ENCODE measurements at places on chromosomes 3 and 15.

DNA sequence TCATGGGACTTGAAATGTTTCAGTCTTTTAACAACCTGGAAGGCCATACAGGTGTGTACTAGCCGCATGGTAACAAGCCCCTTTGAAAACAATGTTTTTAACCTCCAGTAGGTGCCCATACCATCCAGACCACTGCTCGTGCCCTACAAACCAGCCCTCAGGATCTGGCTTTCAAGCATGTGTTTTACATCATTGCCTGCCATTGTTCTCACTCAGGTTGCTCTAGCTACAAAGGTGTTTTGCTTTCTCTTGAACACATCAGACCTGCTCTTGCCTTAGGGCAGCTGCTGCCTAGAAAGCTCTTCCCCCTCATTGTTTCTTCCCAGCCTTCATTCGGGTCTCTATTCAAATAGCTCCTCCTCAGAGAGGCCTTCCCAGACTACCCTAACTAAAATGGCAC, 32.3 kb upstream of the MAP3K13 start:
- DNase-seq: no peak

DNA sequence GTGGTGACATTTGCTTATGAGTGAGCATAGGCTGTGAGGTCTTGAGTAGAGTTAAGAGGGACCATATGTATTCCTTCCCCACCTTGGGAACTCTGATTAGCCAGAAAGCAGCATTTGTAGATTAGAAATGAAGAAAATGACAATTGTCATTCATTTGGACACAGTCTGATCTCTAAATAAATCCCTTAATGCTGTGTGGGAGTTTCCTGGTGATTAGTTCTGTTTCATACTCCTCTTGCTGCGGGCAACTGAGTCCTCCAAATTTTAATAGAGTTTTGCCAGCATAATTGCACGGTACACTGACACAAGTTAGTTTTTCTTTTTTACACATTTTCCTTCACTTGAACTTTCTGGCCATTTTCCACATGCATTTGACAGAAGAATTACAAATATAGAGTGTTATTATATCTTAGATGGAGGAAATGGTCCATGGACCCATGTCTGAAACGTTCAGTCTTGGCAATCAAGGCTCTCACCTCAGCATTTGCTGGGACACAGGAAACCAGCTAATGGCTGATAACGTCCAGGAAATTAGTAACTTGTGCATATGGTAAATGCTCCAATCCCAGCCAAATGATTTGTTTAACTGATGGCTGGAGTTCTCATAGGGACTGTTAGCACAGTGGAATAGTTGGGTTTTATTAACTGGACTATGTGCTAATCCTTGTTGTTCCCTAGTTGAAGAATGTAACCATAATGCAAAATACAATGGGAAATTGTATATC, 321.2 kb downstream of the RBMS3 start:
- DNase-seq: no peak

DNA sequence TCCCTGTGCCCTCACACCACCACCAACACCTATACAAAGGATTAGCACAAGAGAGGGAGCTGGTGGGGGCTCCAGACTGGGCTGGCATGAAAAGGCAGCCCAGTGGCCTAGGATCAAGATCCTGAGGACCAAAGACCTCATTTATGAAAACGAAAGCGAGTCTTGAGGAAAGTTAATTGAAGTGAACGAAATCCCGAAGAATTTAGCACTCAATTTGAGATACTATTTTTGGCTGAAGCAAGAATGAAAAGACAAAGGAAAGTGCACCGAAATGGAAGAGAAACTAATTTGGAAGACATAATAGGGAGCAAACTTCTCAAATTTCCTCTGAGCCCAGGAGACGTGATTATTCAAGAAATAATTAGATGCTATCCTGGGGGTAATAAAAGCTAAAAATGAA, 68.7 kb upstream of the SLC6A11 start:
- no peak for DNase-seq

GRCh38 chr3:194120789-194121770, 14.9 kb upstream of the HES1 start:
- DNase-seq: no peak

- no peak for DNase-seq
Observed at GRCh38 chr15:92663250-92663951, 7.8 kb upstream of the FAM174B start.

- DNase-seq: no peak
Observed at GRCh38 chr3:40336101-40336500, 26.6 kb downstream of the EIF1B start.

GRCh38 chr3:155664925-155665695, 79.8 kb downstream of the PLCH1 start:
- DNase-seq: no peak

DNA sequence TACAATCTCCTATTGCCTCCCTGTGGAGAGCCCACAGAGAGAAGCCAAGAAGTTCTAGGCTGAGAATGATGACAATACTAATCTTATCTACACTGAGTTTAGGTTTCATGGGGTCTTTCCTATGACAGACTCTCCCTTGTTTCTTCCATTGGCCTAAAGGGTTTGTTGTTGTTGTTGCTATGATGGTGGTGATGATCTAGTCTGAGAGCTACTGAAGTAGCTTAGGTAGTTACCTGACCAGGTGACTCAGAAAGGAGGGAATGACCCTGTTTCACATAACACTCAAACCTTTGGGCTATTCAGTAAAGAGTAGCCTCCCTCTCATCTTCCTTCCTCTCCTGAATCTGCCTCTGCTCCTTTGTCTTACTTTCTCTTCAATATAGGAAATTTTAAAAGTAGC, 170.2 kb downstream of the GMNC start:
- DNase-seq: no peak

- DNase-seq: no peak
Observed at GRCh38 chr3:171349392-171349791, 110.8 kb downstream of the TNIK start.

GRCh38 chr3:37115446-37115845, 58.9 kb downstream of the LRRFIP2 start:
- no peak for DNase-seq

DNA sequence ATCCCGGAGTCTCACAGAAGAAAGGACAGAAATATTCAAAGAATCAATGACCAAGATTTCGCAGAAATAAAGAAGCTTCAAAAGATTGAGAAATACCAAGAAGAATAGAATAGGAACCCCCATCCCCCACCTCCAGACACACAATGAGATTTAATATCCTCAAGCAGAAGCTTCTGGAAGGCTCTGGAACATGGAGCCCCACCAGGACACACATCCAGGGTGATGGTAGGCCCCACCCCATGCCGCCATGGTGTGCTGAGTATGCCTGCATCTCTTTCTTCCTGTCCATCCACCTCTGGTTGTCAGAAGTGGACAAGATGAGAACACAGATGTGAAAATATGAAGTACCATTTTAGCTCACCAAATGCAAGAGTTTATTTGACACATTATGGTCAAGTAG, 19.3 kb downstream of the PRR23E start:
- DNase-seq: no peak

DNA sequence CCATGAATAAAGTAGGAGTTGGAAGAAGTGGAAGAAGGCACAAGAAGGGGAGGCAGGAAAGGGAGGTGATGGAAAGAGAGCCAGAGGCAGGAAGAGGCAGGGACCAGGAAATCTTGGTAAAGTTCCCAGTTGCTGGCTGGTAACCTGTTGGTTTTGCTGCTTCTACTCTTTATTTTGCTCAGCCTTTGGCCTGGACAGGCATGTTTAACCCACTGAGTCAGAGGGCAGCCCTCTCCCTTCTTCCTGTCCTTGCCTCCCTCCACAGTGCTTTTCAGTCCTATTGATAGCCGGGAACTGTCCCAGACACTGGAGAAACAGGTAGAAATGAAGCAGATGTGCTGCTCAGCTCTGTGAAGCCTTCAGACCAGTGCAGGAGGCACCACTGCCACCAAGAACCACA, 43.4 kb upstream of the APEH start:
- DNase-seq: no peak

GRCh38 chr3:37864904-37865303, 3.2 kb downstream of the CTDSPL start:
- DNase-seq: no peak

- no peak for DNase-seq
Observed at GRCh38 chr3:173891272-173892100, 493.9 kb downstream of the NLGN1 start.

DNA sequence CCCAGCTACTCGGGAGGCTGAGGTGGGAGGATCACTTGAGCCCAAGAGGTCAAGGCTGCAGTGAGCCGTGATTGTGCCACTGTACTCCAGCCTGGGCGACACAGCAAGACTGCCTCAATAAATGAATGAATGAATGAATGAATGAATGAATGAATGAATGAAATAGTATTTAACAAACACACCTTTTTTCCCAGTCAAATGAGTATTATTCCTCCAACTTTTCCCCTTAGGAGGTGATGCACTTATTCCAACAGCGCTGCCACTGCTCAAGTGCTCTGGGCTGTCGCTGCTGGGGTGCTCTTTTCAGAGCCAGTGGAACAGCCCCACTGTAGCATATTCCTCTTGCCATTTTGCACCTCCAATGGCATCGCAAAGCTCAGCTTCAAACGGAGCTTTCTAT, 66.8 kb upstream of the RAD18 start:
- DNase-seq: no peak

Measured in NCI-H2171 (cell line).